ENCODE measurements at places on chromosomes 1 and 21.

DNA sequence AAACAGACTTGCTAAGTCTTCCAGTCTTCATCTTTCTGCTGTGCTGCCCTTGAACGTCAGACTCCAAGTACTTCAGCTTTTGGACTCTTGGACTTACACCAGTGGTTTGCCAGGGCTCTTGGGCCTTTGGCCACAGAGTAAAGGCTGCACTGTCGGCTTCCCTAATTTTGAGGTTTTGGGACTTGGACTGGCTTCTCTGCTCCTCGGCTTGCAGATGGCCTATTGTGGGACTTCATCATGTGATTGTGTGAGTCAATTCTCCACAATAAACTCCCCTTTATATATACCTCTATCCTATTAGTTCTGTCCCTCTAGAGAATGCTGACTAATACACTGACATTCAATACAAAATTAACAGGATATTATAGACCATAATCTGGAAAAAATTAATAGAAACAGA is 628.1 kb downstream of the PLPP3 start:
- DNase-seq, result no peak

- DNase-seq, result peak; percentile 75
Observed at GRCh38 chr1:90340606-90341005, 345.7 kb downstream of the ZNF326 start.

- DNase-seq, result no peak
Observed at GRCh38 chr1:164637461-164638375, 78.7 kb downstream of the PBX1 start.

- DNase-seq, result peak; percentile 20
Observed at GRCh38 chr1:78005755-78006154, 1.0 kb downstream of the DNAJB4 start.

DNA sequence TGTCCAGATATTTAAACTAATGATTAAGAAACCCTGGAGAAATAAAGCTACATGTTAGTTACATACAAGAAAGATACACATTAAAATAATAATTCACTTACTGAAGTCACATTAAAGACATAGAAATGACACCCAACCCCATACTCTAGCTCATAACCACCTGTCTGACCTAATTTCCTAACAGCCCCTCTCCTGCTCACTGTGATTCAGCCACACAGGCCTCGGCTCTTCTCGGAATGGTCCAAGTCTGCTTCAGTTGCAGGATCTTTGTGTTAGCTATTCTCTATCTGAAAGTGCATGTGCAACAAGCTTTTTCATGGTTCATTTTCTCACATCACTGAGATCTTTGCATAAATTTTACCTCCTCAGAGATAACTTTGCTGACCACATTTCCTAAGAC is 209.8 kb downstream of the TM2D1 start:
- no peak for DNase-seq

DNA sequence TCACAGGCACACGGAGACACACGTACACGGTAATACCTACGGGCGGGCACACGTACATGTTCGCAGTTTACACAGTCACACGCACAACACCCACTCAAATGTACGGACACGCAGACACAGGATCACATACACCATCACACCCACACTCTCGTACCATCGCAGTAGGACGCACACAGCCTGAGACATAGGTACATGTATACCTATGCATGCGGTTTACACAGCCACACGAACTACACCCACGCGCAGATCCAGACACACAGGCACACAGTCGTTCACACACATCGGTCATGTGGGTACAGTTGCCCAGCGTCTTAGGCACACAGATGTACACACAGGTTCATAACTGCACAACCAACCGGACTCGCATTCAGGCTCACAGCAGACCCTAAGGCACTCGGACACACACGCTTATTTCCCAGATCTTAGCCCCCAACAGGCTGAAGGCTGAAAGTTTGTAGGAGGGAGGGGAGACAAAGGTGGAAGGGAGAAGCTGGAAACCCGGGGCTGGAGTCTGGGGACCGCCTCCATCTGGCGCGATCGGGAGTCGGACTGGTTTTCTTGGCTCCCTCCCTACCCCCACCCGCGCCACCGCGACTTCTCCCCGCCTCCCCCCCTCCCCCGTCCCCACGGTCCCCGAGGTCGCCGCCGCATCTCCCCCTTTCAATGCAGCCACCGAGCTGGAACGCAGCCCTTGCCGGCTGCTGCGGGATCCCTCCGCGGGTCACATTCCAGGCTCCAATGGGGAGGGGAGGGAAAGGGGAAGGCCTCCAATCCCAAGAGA is 51.9 kb upstream of the SYNC start:
- peak; percentile 63 for DNase-seq

DNA sequence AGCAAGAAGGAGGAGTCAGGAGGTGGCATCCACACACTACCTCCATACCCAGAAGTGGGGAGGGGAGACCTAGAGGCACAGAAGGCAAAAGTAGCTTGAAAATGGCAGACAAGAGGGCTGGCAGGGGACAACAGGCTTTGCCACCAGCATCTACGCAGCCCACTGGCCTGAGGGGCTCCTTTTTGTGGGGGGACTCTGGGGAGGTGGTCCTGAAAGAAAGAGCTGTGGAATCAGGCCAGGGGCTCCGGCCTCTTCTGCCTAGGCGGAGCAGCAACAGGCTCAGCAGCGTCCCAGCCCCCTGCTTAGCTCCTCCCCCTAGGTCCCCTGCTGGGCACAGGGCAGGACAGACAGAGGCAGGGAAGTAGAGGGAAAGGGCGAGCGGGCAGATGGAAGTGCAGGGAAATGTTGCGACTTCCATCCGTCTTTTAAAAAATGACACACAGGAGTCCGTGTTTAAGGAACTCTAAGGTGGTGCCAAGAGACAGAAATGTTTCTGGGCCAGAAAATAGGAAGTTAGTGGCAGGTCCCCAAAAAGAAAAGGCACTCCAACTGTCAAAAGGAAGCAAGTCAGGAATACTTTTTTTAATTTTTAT is 10.0 kb upstream of the LEFTY2 start:
- DNase-seq, result no peak

DNA sequence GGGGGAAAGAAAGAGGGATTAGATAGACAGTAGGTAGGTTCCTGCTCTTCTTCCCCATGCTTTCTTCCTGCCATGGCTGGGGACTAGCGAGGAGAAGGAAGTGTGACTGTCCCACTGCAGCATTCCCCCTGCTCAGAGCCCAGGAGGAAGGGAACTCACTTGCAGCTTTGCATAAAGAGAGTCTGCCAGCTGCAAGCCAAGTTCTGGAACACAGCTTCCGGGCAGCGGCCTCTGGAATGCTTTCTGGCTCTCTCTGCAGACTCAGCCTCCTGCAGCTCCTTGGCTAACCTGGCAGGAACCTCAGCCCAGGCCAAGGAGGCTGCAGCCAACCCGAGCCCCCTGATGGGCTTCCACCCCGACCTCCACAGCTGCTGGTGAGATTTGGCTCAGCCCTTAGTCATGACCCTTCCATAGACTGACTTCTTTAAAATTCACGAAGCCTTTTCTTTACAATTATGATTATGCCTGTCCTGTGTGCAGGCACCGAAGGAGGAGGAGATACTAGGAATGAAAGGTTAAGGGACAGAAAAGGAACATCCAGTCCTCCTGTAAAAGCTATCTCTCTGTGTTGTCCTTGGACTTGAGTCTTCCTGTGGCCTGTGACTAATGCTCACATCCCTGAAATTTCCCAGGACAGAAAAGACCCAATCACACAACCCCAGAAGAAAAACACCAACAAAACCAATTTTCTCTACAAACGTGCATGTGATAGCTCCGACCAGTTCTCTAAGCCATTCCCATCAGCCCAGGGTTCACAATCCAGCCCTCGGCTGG is 108.2 kb upstream of the OLIG2 start:
- no peak for DNase-seq

DNA sequence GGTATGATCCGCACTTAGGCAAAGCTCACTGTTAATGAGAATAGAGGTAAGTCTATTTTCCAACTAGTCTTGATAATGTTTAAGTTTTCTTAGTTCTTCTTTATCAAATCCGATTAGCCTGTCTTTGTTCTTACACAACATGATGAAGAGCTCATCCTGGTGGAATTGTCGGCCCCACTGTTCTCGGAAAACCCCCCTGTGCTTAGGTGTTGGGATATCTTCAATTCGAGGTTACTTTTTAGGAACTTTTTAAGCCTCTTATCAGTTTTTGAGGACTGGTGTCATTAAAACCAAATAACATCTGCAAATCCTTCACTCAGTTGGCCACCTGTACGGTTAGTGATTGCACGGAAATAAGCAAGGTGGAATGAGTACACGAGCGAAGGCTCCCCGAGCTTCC is 60.7 kb upstream of the KIF26B start:
- no peak for DNase-seq

GRCh38 chr1:14865106-14865505 is 266.6 kb downstream of the KAZN start:
- no peak for DNase-seq

GRCh38 chr1:28266920-28267322 is 7.6 kb downstream of the SESN2 start:
- no peak for DNase-seq

- DNase-seq, result no peak
Observed at GRCh38 chr1:117372863-117373412, 5.7 kb downstream of the MAN1A2 start.

DNA sequence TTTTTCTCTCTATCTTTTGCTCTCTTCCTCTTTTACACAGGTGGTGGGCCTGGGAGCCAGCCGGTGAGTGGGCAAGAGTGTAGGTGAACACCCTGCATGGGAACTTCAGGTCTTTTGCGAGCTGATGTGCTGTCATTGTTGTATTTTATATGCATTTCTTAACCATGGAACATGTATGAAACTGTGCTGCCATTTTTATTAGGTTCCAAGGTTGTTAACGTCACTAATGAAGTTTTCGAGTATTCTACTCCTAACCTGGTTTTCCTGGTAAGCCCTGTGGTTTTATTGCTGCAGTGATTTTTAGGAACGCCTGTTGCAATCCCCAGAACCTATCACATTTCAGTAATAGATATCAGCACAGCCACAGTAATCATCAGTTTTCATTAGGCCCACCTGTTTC is 14.8 kb upstream of the NID1 start:
- no peak for DNase-seq

DNA sequence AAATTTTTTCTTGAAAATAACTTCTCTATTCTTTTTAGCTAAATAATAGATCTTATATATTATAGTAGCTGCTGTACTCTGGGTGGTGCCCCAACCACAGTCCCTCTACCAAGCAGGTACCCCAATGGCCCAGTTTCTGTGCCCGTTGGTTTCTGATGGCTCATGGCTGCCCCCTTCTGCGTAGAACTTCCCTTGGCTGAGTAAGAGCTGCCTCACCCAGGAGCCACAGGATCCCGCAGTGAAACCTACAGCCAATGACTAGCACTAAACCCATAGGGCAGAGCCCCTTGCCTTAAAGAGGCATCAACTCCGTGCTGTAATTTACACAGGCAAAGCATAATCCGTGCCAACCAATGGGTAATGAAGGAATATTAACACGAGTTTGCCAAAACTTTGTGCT is 247.5 kb downstream of the USH2A start:
- DNase-seq, result no peak

DNA sequence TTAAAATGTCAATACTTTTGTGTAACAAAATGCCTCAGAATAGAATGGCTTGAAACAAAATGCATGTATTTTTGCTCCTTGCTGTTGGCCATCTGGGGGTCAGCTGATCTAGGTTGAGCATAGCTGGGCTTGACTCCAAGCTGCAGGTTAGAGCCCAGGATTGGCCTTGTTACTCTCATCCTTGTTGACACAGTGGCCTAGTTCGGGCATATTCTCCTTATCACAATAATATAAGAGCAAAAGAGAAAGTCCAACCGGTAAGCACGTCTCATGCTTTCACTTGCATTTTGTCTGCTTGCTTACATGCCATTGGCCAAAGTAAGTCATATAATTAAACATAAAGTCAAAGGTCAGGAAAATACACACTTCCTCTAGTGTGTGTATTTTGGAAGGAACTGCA is 456.2 kb downstream of the KCNT2 start:
- DNase-seq, result no peak

DNA sequence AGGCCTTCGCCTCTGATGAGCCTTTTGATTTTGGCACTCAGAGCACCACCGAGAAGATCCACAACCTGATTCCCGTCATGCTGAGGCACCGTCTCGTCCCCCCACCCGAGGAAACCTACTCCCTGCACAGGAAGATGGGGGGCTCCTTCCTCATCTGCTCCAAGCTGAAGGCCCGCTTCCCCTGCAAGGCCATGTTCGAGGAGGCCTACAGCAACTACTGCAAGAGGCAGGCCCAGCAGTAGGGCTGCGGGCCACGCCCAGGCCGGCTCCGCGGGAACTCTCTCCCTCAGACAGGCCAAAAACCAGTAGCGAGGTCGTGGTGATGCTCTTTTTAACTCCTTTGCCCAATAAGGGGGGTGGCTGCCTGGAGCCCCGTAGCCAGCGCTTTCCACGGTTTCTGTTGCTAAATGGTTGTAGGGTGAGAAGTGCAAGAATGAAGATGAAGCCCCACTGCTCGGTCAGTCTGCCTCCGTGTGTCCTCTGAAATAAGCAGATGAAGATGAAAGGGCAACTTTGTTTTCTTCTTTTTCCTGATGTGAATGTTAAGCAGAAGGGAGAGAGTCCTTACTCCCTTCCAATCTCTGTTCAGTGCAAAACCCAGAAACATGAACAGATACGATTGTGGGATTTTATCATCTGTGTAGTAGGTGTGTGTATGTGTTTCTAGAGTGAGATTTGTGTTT is 46.5 kb downstream of the COQ8A start:
- DNase-seq, result no peak

GRCh38 chr21:44656868-44657267 is 864 bp upstream of the KRTAP12-3 start:
- DNase-seq, result no peak

GRCh38 chr21:36052860-36053714 is 7.2 kb downstream of the SETD4 start:
- no peak for DNase-seq

GRCh38 chr1:201408176-201408833 is 9.2 kb upstream of the LAD1 start:
- peak; percentile 71 for DNase-seq
